ENCODE measurements at places on chromosomes 3 and 15.
A peak's percentile ranks its signal among the peaks of the same experiment; 100 is the strongest.

DNA sequence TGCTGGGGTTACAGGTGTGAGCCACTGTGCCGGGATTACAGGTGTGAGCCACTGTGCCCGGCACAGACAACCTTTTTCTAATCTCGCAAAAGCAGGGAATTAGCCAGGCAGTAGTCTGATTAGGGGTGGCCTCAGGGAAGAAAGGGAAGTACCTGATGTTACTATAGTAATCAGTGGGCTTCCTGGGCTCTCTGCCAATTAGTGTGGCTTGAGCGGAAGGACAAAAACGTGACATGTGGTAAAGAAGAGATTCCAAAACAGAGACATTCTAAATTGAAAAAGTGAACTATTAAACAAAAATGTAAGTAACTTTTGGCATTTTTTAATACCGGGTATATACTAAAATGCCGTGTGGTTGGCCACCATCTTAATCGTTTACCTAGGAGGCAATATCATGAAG is 48.1 kb downstream of the CFAP20DC start:
- DNase-seq, result no peak

DNA sequence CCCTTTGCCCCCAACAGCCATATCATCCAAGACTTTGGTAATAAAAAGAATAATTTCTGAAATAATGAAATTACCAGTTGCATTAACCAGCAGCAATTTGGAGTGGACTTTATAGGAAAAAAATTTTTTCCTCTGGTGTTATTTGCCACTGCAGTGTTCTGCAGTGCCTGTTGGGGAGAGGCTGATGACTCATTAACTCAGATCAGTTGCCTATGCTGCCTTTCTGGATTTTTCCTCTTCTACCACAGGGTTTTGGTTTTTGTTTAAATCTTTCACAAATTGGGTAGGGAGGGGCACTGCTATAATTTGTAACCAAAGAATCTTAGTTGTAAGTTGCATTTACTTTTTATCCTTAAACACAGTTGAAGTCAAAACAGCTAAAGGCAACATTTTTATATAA is 22.7 kb downstream of the ATP6V1A start:
- peak; percentile 58 for DNase-seq

DNA sequence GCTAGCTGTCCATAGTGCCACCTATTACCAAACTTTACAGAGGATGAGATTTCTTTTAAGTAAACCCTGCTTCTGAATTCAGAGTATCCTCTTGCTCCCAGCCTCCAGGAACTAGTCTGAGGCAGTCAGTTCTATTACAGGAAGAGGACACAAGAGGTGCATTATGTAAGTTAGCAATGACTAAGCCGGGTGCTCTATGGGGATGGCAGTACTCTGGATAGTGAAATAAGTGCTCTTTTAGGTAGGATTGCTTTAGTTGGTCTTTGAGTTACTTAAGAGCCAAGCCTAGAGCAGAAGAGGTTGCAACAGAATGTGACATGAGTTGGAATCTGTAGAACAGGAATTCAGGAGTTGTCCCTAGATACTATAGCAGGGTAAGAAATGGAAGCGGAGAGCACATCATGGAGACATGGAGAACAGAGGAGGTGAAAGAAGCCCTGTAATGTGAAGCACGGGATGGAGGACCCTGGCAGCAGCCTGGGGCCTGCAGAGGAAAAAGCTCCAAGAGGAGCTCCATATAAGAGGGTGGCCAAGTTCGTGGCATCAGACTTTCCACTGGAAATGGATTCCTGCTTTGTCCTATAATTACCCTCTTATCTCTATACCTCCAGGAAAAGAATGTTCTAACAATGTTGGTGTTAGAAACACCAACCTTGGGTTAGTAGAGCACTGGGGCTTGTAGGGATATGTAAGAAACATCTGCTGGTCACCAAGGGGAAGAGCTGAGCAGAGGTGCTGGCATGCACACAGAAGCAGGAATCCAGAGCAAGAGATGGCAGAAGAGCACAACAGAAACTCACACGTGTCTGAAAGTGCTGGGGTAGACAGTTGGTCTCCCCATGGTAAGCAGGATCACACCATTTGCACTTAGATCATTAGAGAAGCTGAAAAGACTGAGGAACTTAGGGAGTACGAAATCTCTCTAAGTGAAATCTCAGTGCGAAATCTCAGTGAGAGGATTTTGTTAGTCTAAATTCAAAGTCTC is 851.1 kb downstream of the FHIT start:
- DNase-seq, result no peak

GRCh38 chr3:155372281-155372680 is 78.8 kb upstream of the STRIT1 start:
- no peak for DNase-seq

GRCh38 chr3:45153658-45154437 is 7.7 kb upstream of the CDCP1 start:
- no peak for DNase-seq

DNA sequence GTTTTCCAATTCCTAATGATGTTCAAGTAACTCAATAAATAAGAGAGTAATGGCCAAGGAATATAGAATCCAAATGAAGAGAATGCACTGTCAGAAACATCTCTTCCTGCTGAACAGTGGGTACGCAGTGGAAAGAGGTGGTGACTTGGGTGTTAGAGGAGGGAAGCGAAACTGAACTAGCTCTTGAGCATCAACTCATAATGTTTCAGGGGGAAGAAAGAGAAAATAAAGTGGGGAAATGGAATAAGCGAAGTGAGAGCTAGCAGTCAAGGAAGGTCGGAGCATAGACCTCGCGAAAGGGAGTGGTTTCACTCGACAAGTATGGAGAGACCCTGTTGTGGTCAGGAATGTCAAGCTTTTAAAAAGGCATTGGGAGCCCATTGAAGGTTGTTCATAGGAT is 309.5 kb downstream of the GAP43 start:
- DNase-seq, result no peak
